ENCODE measurements at places on chromosomes 3 and 15. TPM values are rescaled to one million over a fixed set of nuclear protein-coding genes. Genes with fewer than 3 reads are reported as not detected.

The IRAK2 gene
- total RNA-seq: 4.4 TPM

The CD80 gene
- 0.16 TPM for total RNA-seq

The ARHGEF26 gene
- 0.22 TPM for total RNA-seq

The IQCH gene
- 0.96 TPM for total RNA-seq

- H3K27ac ChIP-seq: no peak overlapping the region
- no peaks in the 10 kb centered on the region for H3K36me3 ChIP-seq
- DNase-seq: no peak
- no peaks in the 10 kb centered on the region for H3K27me3 ChIP-seq
- H3K4me1 ChIP-seq: no peaks in the 10 kb centered on the region
Measured at GRCh38 chr3:113268942-113269341, 57.6 kb downstream of the BOC start.

DNA sequence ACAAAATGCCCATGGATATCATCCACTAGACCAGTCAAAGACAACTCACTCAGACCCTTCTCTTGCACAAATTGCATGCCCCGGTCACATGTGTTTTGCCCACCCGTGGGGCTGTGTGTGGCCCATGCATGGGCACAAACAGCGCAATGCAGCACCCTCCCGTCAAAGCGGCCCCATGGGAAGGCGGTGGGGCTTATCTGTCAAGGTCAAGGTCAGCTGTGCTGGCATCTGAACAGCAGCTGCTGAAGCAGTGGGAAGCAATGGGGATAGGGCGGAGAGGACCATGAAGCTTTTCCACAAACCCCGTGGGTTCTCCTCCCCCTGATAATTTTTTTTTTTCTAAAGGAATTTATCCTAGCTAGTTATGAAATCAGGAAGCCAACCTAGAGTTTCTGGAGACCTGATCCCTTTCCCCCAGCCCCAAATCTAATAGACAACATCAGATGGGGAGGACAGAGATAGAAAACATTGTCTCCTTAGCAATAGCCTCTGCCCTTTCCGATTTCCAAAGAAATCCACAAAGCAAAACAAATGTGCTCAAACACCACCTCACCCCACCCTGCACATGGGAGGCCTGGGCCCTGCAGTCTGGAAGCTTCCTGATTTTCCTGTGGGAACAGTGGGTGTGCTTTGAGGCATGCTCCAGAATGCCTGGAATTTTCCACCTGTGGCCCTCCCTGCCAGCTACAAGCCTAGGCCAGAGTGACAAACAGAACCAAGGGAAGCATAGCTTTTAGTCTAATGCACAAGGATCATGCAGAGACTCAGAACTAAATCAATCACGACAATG is 84.4 kb downstream of the BDH1 start:
- H3K4me3 ChIP-seq: no peak overlapping the region
- no peaks in the 10 kb centered on the region for H3K36me3 ChIP-seq
- H3K27ac ChIP-seq: no peak overlapping the region
- H3K27me3 ChIP-seq: peaks cover 20% of the 10 kb centered on the region

DNA sequence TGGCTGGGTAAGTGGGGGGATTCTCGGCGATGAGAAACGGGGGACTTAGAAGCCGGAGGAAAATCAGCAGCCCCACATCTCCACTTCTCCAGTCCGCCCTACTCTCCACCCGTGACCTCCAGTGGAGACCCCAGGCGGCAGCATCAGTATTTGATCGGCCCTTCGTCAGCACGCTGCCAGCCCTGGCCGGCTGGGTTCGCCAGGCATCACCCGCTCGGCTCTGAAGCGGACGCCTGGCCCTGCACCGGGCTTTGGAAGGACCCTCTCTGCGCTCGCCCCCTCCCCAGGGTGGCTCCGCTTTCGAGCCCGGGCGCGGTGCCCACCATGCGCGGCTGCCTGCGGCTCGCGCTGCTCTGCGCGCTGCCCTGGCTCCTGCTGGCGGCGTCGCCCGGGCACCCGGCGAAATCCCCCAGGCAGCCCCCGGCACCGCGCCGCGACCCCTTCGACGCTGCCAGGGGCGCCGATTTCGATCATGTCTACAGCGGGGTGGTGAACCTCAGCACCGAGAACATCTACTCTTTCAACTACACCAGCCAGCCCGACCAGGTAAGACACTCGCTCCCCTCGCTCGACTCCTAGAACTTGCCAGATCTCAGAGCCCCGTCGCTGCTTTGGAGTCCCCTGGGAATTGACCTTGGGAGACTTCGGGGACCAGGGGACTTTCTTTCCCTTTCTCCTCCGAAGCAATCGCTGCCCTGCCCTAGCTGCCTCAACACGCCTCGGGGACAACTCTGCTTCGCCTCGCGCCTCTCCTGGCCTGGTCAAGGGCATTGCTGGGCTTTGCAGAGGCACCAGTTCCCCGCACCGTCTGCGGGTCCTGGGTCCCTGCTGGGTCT is 561 bp downstream of the SIDT1 start:
- H3K4me3 ChIP-seq: peak overlapping the region; percentile 95
- peaks cover 9% of the 10 kb centered on the region for H3K36me3 ChIP-seq
- H3K4me1 ChIP-seq: peaks cover 57% of the 10 kb centered on the region
- H3K27me3 ChIP-seq: no peaks in the 10 kb centered on the region

DNA sequence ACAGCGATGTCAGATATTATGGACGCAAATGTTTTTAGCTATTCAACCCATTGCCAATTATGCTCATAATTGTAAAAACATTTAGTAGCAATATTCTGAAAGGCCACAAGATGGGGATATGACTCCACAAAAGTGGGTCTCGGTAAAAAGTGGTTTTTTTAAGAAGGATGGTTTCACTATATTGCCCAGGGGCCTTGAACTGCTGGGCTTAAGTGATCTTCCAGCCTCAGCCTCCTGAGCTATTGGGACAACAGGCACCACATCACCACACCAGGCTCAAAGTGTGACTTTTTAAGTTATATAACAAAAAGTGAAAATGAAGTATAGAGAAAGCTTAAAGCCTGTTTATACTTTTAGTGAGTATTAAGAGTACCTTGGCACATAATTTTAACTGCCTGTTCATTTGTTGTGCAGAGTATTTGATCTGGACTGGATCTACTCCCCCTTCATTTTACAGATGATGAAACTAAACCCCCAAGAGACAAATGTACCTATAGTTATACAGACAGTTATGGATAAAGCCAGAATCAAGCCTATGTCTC is 9.4 kb downstream of the NAA50 start:
- H3K4me3 ChIP-seq: no peak overlapping the region
- peak overlapping the region; percentile 74 for H3K27ac ChIP-seq
- no peaks in the 10 kb centered on the region for H3K36me3 ChIP-seq
- DNase-seq: peak; percentile 18
- H3K4me1 ChIP-seq: peaks cover 38% of the 10 kb centered on the region

DNA sequence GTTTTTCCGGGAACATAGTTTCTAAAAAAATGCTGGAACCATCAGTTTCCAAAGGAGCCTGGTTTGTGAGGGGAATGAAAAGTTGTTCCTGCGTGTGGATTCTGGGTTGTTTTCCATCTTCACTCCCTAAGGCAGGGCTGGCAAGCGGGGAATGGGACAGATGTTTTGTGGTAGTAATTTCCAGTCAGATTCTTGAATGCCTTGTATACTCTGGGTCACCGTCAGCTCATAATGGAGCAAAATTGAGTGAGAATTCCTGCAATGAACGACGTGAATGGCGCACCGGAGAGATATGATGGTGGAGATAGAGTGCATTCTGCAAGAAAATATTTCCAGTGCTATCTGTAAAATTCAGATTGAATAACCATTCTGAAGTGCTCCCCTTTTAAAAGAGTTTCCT is 19.9 kb downstream of the EEFSEC start:
- peaks cover 53% of the 10 kb centered on the region for H3K4me1 ChIP-seq
- no peaks in the 10 kb centered on the region for H3K27me3 ChIP-seq
- DNase-seq: no peak
- no peaks in the 10 kb centered on the region for H3K36me3 ChIP-seq
- no peak overlapping the region for H3K27ac ChIP-seq
- no peak overlapping the region for H3K4me3 ChIP-seq

DNA sequence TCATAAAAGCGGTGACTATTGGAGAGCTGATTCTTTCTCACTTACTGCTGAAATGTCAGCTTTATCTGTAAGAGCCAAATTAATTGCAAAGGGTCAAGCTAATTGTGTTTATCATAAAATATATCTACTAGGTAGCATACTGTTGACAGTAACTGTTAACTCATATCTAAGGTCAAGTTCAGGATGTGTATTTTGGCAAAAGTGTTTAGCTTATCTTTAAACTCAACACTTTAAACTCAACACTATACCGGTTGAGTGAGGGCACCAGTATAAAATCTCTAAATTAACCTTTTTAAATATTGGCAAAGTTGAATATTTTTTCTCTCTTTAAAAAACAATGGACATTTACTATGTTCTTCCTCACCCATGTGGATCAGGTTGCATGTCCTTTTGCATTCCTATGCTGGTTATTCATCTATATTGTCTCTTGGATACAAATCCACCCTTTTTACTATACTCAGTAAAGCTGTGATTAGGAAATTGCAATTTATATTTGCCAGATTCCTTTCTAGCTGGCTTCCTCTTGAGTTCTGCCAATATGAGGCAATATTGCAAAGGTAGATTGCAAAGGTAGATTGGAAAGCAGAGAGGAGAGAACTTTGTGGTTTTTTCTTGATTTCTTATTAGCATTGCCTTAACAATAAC is 344.6 kb upstream of the DCBLD2 start:
- H3K4me1 ChIP-seq: no peaks in the 10 kb centered on the region
- H3K27ac ChIP-seq: no peak overlapping the region
- no peaks in the 10 kb centered on the region for H3K36me3 ChIP-seq
- no peaks in the 10 kb centered on the region for H3K27me3 ChIP-seq

DNA sequence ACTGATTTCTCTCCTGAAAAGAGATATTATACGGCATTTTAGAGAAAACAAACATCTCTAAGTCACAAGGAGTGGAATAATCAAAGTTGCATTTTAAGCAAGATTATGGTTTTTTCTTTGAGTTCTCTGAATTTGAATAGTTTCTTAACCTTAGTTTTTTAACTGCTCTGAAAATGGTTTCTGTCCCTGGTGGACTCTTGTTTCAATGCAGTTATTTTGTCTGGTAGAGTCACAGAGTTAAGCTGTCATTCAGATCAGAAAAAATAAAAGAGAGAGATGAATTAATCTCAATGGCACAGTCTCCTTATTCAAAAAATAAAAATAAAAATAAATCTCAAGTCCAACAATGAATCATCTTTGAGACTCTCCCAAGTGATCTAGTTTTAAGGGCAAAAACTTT is 19.0 kb downstream of the AGTR1 start:
- no peaks in the 10 kb centered on the region for H3K36me3 ChIP-seq
- no peak overlapping the region for H3K27ac ChIP-seq
- H3K4me3 ChIP-seq: no peak overlapping the region
- no peak for DNase-seq

- peaks cover 18% of the 10 kb centered on the region for H3K27me3 ChIP-seq
- H3K27ac ChIP-seq: no peak overlapping the region
- H3K36me3 ChIP-seq: no peaks in the 10 kb centered on the region
- DNase-seq: no peak
- no peaks in the 10 kb centered on the region for H3K4me1 ChIP-seq
Measured at GRCh38 chr3:62577153-62577552, 203.8 kb upstream of the FEZF2 start.

GRCh38 chr15:69685512-69686452 is 233.2 kb downstream of the RPLP1 start:
- no peaks in the 10 kb centered on the region for H3K4me1 ChIP-seq
- no peaks in the 10 kb centered on the region for H3K27me3 ChIP-seq
- H3K4me3 ChIP-seq: no peak overlapping the region
- no peak overlapping the region for H3K27ac ChIP-seq
- no peak for DNase-seq

- H3K27ac ChIP-seq: no peak overlapping the region
- no peaks in the 10 kb centered on the region for H3K36me3 ChIP-seq
- H3K4me1 ChIP-seq: no peaks in the 10 kb centered on the region
- no peak overlapping the region for H3K4me3 ChIP-seq
Measured at GRCh38 chr3:76561494-76562236, 478.2 kb upstream of the ROBO2 start.

GRCh38 chr3:63278171-63279004 is at the start of gene SYNPR:
Gene SYNPR (plus strand): TSS chr3:63278308.
- H3K27me3 ChIP-seq: peaks cover 23% of the 10 kb centered on the region
- no peak within 1 kb of the TSS for H3K27ac ChIP-seq
- H3K4me1 ChIP-seq: no peaks in the 10 kb centered on the region
- no peaks in the 10 kb centered on the region for H3K36me3 ChIP-seq

DNA sequence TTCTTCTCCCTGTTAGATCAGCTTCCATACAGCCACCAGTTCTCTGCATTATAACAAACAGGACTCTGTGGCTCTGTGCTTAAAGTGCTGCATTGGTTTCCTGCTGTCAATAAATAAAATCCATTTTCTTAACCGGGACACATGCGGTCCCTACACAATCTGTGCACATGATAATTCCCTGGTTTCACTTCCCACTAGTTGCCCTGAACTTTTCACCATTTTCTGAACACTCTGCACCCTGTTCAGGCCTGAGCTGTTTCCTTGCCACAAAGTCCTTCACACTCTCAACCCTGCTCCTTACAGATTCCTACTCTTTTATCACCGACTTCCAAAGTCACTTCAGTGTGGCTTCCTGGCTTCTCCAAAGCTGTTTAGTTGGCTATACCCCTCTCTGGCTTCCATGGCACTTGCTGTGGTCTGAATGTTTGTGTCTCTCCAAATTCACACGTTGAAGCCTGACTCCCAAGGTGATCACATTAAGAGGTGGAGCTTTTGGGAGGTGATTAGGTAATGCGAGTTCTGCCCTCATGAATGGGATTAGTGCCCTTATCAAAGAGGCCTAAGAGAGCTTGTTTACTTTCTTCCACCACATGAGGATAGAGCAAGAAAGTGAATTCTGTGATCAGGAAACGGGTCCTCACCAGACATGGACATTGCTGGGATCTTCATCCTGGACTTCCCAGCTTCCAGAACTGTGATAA is 233.4 kb downstream of the CHST2 start:
- peaks cover 31% of the 10 kb centered on the region for H3K4me1 ChIP-seq
- H3K4me3 ChIP-seq: no peak overlapping the region
- DNase-seq: no peak
- no peak overlapping the region for H3K27ac ChIP-seq

DNA sequence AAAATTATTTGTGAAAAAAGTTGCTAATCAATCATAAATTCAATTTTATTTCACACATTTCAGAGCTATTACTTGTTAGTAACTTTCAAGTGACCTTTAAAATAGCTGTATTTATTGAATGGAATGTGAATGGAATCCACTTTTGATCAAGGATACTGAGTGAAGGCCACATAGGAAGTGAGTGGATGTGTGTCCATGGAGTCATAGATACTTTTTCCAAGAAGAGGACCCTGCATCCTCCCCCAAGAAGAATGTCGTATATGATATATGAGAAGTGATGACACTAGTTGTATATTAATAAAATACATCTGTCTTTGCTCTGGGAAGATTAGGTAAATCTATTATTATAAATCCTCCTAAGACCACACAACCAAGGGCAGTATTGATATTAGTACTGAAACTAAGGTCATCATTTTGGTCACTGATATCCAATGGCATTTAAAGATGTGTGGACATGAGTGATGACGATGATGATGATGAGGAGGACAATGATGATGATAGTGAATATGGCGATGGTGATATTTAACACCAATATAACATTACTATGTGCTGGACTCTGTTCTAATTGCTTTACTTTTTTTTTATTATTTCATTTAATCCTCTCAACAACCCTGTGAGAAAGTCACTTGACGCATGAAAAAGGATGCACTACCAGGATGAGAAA is 493.0 kb upstream of the NR2F2 start:
- H3K4me3 ChIP-seq: no peak overlapping the region
- H3K4me1 ChIP-seq: peaks cover 6% of the 10 kb centered on the region
- H3K27me3 ChIP-seq: no peaks in the 10 kb centered on the region

GRCh38 chr3:56314842-56315241 is 153.4 kb downstream of the ERC2 start:
- no peak for DNase-seq
- peaks cover 4% of the 10 kb centered on the region for H3K27me3 ChIP-seq
- H3K27ac ChIP-seq: no peak overlapping the region

- no peak for DNase-seq
- H3K36me3 ChIP-seq: no peaks in the 10 kb centered on the region
- no peak overlapping the region for H3K27ac ChIP-seq
- peaks cover 8% of the 10 kb centered on the region for H3K27me3 ChIP-seq
Measured at GRCh38 chr15:95850837-95851236, 479.7 kb upstream of the NR2F2 start.

Measured in naive thymus-derived CD8-positive, alpha-beta T cell (primary cell).